ENCODE measurements at places on chromosomes 12 and 14. TPM values are rescaled to one million over a fixed set of nuclear protein-coding genes. Genes with fewer than 3 reads are reported as not detected.

NRL gene
- total RNA-seq = 2.2 TPM

SRRM4 gene
- not detected for total RNA-seq

ZNF140 gene
- total RNA-seq = 15.8 TPM

RASSF8 gene
- 0.05 TPM for total RNA-seq

ACADS gene
- total RNA-seq = 9.1 TPM

CLEC14A gene
- not detected for total RNA-seq

NKX2-1 gene
- not detected for total RNA-seq

ARL6IP4 gene
- 131 TPM for total RNA-seq

ITPR2 gene
- total RNA-seq = 54.5 TPM

ASPG gene
- not detected for total RNA-seq

BDKRB2 gene
- not detected for total RNA-seq

EXOC3L4 gene
- not detected for total RNA-seq

RNASE3 gene
- not detected for total RNA-seq

PRB2 gene
- not detected for total RNA-seq

SIX6 gene
- total RNA-seq = not detected

TSPAN9 gene
- 1.4 TPM for total RNA-seq

LRP1-AS gene
- not detected for total RNA-seq

PPFIA2 gene
- total RNA-seq = not detected

ALDH6A1 gene
- 7.8 TPM for total RNA-seq

CCDC198 gene
- not detected for total RNA-seq

LRRC43 gene
- total RNA-seq = not detected

RNU6-7 gene
- total RNA-seq = not detected

KRT73 gene
- total RNA-seq = 0.40 TPM

KRT6C gene
- total RNA-seq = not detected

KRT6B gene
- total RNA-seq = not detected

KCNH5 gene
- total RNA-seq = not detected

ASCL1 gene
- total RNA-seq = not detected

GABARAPL1 gene
- total RNA-seq = 110 TPM

CD4 gene
- 187 TPM for total RNA-seq

TMPRSS12 gene
- not detected for total RNA-seq

TGFB3 gene
- total RNA-seq = 5.8 TPM

CLEC4A gene
- total RNA-seq = 1.4 TPM

DACT1 gene
- total RNA-seq = 0.91 TPM

LTBR gene
- 1.4 TPM for total RNA-seq

DLK1 gene
- total RNA-seq = not detected

FAM186B gene
- total RNA-seq = 0.37 TPM

RD3L gene
- 0.86 TPM for total RNA-seq

OAS2 gene
- total RNA-seq = 35.4 TPM

KCNH3 gene
- total RNA-seq = 3.1 TPM

PAPLN gene
- not detected for total RNA-seq

RAD9B gene
- 0.37 TPM for total RNA-seq

OAS3 gene
- total RNA-seq = 28.6 TPM

Measured in T-helper 17 cell (primary cell).